Stimulated activated CD4-positive, alpha-beta T cell treated with anti-CD3 and anti-CD28 coated beads, TNF-alpha, amount 100 ng/mL, for 24 hours (primary cell): ENCODE measurements at places on chromosomes 12 and 14.

DNA sequence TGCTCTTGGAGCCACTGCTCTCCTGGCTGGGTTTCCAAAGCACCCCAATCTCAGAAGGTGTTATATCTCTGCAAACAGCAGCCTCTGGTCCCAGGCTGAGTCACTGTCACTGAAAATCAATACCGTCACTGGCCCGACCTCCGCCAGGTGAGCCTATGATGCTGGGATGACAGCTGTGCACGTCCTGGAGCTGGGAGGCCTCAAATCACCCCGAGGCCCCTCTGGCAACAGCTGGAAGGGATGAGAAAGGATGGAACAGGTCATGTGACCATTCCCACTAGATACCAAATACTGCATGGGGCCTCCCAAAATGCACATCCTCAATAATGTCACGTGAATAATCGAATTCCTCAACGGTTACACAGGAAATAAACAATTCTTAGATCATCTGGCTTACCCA is 190.8 kb downstream of the TTC7B start:
- DNase-seq = no peak

GRCh38 chr12:166425-167075 is 47.4 kb downstream of the SLC6A12 start:
- no peak for DNase-seq

GRCh38 chr12:130371296-130371695 is 33.6 kb downstream of the PIWIL1 start:
- no peak for DNase-seq

- no peak for DNase-seq
Observed at GRCh38 chr12:27970401-27971120, 2.0 kb downstream of the PTHLH start.

GRCh38 chr14:99667821-99668220 is 16.3 kb upstream of the CYP46A1 start:
- DNase-seq = no peak

GRCh38 chr14:100155049-100155621 is 4.3 kb downstream of the DEGS2 start:
- DNase-seq = no peak

DNA sequence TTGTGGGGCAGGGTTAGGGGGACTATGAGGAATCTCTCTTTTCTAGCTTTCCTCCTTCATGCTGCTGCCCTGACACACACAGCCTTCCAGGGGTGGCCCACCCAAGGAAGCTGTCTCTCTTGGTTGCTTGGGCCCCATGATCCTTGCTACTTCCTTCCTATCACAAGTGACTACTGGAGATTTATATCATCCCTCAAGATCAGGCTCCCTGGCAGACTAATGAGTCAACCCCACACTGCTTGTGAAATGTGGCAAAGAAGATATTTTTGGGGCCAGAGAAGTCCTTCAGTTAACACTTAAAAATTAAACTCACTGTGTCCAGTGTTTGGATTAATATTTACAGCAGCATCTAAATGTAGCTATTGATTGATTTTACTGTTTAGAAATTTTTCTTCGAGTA is 1.5 kb downstream of the OR4E1 start:
- DNase-seq = no peak
